ENCODE measurements at places on chromosomes 2 and 18. TPM values are rescaled to one million over a fixed set of nuclear protein-coding genes. Genes with fewer than 3 reads are reported as not detected.

The VWA3B gene
- 1.0 TPM for total RNA-seq

The C1GALT1C1L gene
- total RNA-seq: 1.2 TPM

- no peaks in the 10 kb centered on the region for H3K27me3 ChIP-seq
- no peak overlapping the region for H3K27ac ChIP-seq
- no peaks in the 10 kb centered on the region for H3K36me3 ChIP-seq
- no peak for DNase-seq
- H3K4me3 ChIP-seq: no peak overlapping the region
Observed at GRCh38 chr2:175847128-175847527, 154.9 kb downstream of the LNPK start.

GRCh38 chr2:66634784-66635183, 199.9 kb downstream of the MEIS1 start:
- no peaks in the 10 kb centered on the region for H3K36me3 ChIP-seq
- H3K27me3 ChIP-seq: no peaks in the 10 kb centered on the region
- DNase-seq: no peak
- H3K4me3 ChIP-seq: no peak overlapping the region
- no peak overlapping the region for H3K27ac ChIP-seq

- no peaks in the 10 kb centered on the region for H3K36me3 ChIP-seq
- no peak overlapping the region for H3K27ac ChIP-seq
- no peak for DNase-seq
- H3K4me3 ChIP-seq: no peak overlapping the region
Observed at GRCh38 chr2:160169988-160170387, 30.1 kb downstream of the ITGB6 start.

DNA sequence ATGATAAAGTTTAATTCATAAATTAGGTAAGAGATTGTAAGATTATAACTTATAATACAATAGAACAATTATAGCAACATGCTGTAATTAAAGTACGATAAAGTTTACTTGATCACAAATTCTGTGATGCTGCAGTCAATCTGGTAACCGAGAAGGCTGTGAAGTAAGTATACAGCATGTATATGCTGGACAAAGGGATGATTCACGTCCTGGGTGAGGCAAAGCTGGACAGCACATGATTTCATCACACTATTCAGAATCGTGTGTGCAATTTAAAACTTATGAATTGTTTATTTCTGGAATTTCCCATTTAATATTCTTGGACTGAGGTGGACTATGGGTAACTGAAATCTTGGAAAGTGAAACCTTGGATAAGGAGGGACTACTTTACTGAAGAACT, 522.2 kb upstream of the CNTNAP5 start:
- DNase-seq: no peak
- H3K27me3 ChIP-seq: no peaks in the 10 kb centered on the region
- no peak overlapping the region for H3K4me3 ChIP-seq
- H3K4me1 ChIP-seq: no peaks in the 10 kb centered on the region
- H3K27ac ChIP-seq: no peak overlapping the region
- no peaks in the 10 kb centered on the region for H3K36me3 ChIP-seq

- no peak for DNase-seq
- no peak overlapping the region for H3K27ac ChIP-seq
- no peaks in the 10 kb centered on the region for H3K36me3 ChIP-seq
- H3K4me1 ChIP-seq: no peaks in the 10 kb centered on the region
Observed at GRCh38 chr2:155727187-155727895, 605.2 kb downstream of the NR4A2 start.

Measured in aorta (tissue), 5 donors.